Right renal cortex interstitium (tissue), 3 donors: ENCODE measurements at places on chromosomes 6 and 20.

GRCh38 chr20:49216991-49217578 is 2.1 kb upstream of the DDX27 start:
- peak; percentile 87 for DNase-seq

DNA sequence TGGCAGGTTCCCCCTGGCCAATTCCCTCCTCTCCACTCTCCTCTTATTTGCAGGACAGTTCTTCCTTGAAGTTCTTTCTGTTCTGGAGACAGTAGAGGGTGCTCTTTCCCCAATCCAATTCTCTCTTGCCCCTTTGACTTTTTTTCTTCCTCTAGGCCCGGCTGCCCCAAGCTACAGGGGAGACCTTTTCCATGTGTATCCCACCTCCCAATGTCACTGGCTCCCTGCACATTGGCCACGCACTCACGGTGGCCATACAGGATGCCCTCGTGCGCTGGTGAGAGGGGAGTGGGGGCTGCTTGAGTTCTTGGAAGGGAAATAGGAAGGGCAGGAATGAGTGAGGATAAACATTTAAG is 1.5 kb downstream of the VARS2 start:
- no peak for DNase-seq

GRCh38 chr6:33433544-33434191 is 13.8 kb downstream of the SYNGAP1 start:
- DNase-seq, result no peak

DNA sequence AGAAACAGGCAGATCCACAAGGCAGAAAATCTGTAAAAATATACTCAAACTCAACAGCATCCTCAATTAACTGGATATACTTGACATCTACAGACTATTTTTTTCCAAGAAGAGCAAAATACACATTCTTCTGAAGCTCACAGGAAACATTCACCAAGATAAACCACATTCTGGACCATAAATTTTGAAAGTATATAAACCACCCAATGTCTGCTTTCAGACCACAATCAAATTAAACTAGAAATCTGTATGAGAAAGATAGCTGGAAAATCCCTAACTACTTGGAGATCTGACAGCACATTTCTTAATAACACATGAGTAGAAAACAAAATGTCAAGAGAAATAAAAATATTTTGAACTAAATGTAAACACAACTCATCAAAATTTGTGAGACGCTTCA is 195.5 kb downstream of the ERMARD start:
- DNase-seq, result no peak

DNA sequence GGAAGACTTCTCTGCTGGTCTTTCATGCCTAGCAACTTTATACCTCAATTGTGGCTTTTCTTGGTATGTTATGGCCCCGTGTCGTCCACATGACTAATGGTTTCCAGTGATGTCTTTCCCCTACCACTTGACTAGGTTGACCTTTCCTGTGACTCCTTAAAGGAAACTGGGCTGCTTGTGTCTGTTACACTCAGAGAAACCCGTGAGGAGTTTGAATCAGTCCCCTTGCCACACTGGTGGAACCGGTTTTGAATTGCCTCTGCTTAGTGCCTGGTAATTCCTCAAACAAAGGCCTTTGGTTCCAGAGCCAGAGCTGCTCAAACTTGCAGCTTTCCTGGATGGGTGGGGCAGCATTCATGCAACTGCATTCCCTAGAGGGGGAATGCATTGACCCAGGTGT is 21.9 kb downstream of the ECT2L start:
- no peak for DNase-seq

GRCh38 chr20:36950414-36951197 is 902 bp downstream of the SAMHD1 start:
- DNase-seq, result no peak

- no peak for DNase-seq
These were observed 23.9 kb downstream of the SUMO4 start for GRCh38 chr6:149423964-149424440.

GRCh38 chr6:41406728-41407489 is 71.5 kb downstream of the NCR2 start:
- no peak for DNase-seq

DNA sequence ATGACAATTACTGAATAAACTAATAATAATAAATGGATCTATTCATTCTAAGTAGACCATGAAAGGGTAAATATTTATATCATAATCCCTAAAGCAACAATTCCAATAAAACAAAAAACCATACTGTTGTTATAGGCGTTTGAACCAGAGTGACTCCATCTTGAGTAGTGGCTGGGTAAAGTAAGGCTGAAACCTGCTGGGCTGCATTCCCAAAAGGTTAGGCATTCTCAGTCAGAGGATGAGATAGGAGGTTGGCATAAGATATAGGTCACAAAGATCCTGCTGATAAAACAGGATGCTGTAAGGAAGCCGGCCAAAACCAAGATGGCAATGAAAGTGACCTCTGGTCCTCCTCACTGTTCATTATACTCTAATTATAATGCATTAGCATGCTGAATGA is 8.3 kb downstream of the OR2H1 start:
- DNase-seq, result no peak
